ENCODE measurements at places on chromosomes 16 and 17.
A peak's percentile ranks its signal among the peaks of the same experiment; 100 is the strongest.

DNA sequence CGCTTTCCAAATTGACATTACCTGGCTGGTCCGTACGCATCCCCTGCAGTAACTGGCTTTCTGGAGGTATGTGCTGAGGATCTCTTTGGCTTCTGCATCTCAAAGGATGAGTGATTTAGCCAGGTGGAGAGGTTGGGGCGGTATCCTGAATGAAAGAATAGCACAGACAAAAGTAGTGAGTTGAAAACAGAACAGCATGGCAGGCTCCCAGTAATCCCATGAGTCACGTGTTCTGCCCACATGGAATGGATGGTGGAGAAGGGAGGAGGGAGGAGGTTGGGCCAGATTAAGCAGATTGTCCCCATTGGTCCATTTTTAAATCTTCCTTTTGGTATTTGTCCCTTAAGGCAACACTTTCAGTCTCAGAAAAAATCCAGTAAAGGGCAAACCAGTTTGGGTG, 176.0 kb downstream of the WWOX start:
- DNase-seq = no peak

GRCh38 chr17:79355165-79355564, 255.7 kb downstream of the RBFOX3 start:
- DNase-seq = no peak

- no peak for DNase-seq
These were observed 14.9 kb downstream of the SPATA32 start for GRCh38 chr17:45246861-45247428.

GRCh38 chr16:86322283-86322682, 188.0 kb upstream of the FOXF1 start:
- no peak for DNase-seq

- no peak for DNase-seq
These were observed 22.4 kb downstream of the FA2H start for GRCh38 chr16:74752258-74752657.

DNA sequence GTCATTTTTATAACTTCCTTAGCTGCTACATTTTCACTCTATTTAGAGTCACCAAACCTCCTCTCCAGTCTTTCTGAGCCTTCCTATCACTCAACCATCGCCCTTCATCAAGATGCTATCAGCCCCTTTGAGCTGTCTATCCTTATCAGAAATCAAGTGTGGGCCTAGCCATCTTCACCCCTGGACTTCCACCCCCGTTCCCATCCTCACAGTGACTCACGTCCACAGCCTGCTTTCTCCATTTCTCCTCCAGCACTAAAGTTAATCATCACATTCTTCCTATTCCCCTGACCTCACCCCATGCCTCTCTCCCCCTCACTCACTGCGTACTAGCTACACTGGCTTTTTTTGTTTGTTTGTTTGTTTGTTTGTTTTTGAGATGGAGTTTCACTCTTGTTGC, 2.4 kb upstream of the TEKT3 start:
- DNase-seq = no peak

DNA sequence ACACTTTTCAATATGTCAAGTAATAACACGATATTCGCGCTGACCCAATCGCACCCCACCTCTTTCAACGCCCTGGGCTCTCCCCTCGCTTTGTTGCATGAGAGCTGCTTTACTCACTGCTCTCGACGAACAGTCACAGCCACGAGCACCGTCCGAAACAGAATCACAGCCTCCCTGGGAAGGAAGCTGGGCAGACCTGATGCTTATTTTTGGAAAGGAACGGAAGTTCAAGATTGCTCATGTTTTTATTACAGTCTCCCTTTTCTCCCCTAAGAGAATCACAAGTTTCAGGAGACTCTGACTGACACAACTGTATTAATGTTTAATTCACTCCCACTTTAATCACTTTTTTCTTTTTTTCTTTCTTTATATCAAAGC, 67.8 kb downstream of the ANKRD11 start:
- peak; percentile 2 for DNase-seq

DNA sequence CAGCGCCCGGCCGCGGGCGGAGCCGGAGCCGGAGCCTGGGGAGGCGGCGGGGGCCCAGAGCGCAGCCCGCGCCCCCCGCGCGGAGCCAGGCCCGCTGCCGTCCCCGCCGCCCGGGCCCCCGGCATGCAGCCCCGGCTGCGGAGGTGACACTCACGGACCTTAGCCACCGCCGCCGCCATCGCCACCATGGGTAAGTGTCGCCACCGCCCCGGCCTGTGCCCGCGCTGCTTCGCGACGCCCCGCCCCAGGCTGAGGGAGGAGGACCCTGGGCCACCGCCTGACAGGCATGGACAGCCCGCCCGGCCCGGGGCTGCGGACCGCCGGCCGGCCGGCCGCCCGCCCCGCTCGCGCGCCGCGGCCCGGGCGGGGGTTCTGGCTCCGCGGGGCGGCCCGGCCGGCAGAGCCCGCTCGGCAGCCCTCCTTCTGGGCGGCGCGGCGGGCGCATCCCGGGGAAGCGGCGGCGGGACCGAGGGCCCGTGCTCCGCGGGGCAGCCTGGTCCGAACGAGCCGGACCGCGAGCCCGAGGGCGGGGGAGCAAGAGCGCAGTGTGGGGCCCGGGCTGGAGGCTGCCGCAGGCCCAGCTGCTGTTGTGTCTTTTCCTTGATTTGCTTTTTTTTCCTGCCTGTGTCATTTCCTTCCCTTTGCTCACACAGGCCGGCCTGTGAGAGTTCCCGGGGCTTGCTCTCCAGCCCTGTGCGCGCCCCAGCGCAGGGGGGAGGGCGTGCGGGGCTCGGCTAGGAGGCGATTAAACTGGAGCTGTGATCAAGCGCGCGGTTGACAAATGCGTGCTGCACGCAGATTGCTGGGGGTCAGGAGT, 565 bp downstream of the MAP3K3 start:
- DNase-seq = no peak

GRCh38 chr16:81885976-81886586, 107.0 kb downstream of the PLCG2 start:
- no peak for DNase-seq

DNA sequence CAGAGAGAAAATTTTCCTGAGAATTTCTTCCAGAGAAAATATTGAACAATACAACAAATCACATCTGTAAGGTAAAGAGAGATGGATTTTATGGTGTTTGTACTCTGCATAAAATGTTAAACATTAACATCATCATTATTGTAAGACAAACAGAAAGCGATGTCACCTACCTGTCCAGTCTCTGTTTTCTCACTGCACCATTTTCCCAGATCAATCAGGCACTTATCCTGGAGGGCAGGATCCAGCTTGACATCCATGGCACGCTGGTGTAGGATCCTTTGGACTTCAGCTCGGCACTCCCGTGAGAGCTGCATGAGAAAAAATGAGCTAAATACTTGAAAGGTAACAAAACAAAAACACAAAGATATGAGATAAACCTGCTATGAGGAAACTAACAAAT, 55.9 kb upstream of the CLEC18B start:
- no peak for DNase-seq

- DNase-seq = no peak
These were observed 4.6 kb downstream of the TMUB2 start for GRCh38 chr17:44191369-44191768.

DNA sequence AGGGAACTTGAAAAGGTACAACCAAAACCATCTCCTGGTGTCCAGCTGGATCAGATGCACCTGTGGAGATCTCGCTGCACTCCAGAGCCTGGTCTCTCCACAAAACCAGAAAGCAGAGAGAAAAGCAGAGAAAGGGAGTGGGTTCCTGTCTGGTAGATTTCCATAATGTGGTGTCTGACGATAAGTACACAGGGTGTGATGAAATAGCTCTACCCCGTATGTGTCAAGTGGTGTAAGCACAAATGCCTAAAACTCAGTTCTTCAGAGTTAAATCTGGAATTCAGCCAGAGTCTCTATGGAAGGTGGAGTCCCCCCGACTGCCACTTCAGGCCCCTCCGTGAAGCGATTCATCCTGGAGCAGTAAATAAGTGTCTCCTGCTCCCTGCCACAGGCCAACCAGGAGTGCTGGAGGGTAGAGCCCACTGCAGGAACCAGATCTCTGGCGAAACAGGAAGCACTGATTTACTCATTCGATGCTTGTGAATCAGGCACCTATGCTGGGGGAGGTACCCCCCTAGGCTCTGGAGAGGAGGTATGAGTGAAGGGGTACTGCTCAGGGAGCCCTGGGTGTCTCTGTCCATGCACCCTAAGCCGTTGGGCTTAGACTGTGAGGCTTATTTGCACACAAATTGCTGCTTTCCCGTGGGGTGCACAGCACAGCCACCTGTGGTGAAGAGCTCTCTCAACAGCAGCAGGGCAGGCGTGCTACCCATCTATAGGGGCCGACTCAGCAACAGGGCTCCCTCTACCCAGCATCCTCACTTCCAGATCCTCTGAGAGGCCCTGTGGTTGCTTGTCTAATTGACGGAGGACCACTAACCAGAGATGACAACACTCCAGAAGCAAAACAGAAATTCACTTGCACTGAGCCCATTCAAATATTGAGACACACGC, 97.1 kb upstream of the MYOCD start:
- no peak for DNase-seq

DNA sequence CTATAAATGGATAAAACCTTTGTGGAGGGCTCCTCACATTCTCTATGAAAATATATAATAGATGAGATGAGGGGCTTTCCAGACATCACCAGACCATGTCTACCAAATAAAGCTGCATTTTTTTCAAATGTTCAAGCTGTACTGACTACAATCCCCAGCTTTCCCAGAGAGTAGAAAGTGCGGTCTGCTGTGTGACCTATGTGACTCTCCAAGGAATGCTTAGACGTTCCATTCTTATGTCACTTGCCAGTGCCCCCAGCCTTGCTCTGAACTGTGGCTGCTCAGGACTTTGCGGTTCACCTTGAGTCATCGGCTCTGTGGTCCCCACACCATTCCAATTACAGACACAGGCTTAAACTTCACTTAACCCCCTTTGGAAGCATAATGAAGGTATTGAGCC, 47.8 kb upstream of the SCNN1B start:
- DNase-seq = no peak

GRCh38 chr16:72905581-72905980, 142.3 kb downstream of the ZFHX3 start:
- peak; percentile 10 for DNase-seq

DNA sequence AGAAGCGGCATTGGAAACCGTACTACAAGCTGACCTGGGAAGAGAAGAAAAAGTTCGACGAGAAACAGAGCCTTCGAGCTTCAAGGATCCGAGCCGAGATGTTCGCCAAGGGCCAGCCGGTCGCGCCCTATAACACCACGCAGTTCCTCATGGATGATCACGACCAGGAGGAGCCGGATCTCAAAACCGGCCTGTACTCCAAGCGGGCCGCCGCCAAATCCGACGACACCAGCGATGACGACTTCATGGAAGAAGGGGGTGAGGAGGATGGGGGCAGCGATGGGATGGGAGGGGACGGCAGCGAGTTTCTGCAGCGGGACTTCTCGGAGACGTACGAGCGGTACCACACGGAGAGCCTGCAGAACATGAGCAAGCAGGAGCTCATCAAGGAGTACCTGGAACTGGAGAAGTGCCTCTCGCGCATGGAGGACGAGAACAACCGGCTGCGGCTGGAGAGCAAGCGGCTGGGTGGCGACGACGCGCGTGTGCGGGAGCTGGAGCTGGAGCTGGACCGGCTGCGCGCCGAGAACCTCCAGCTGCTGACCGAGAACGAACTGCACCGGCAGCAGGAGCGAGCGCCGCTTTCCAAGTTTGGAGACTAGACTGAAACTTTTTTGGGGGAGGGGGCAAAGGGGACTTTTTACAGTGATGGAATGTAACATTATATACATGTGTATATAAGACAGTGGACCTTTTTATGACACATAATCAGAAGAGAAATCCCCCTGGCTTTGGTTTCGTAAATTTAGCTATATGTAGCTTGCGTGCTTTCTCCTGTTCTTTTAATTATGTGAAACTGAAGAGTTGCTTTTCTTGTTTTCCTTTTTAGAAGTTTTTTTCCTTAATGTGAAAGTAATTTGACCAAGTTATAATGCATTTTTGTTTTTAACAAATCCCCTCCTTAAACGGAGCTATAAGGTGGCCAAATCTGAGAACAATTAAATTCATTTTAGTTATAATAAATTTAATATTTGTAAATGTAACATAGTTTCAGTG, 1.7 kb downstream of the HEXIM1 start:
- no peak for DNase-seq

DNA sequence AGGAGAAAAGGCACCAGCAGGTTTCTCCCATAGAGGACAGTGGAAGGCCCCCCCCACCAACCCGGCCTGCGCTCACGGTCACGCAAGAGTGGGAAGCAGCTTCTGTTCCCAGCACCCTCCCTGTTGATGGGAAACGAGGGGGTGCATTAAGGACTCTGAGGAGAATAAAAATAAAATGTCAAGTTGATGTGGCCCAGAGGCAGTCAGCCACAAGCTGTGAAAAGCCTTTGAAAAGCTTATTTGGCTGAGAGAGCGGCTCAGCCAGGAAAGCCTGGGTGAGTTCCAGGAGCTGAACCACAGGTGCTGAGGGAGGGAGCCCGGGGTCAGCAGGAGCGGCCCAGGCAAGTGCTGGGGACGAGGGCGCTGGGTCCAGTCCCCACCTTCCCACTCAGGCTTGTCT, 26.9 kb upstream of the SPATA32 start:
- DNase-seq = no peak

DNA sequence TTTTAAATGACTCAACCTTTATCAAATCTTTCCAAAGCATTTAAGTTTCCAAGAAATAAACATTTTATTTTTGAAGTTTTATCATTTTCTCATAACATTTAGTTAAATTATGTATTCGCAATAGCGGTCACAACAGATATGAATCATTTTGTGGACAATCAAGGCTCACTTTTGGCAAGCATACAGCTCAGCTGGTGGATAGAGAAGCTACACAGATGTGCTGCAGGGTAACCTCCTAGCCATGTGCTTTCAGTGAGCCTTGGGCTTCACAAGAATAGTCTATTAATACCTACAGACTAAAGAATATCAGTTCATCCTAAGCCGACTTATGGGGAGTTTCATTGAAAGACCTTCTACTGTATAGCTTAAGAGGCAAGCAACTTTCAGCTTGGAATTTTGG, 144.8 kb downstream of the MRTFB start:
- DNase-seq = no peak

GRCh38 chr16:28062847-28063521, 530 bp downstream of the GSG1L start:
- DNase-seq = no peak

DNA sequence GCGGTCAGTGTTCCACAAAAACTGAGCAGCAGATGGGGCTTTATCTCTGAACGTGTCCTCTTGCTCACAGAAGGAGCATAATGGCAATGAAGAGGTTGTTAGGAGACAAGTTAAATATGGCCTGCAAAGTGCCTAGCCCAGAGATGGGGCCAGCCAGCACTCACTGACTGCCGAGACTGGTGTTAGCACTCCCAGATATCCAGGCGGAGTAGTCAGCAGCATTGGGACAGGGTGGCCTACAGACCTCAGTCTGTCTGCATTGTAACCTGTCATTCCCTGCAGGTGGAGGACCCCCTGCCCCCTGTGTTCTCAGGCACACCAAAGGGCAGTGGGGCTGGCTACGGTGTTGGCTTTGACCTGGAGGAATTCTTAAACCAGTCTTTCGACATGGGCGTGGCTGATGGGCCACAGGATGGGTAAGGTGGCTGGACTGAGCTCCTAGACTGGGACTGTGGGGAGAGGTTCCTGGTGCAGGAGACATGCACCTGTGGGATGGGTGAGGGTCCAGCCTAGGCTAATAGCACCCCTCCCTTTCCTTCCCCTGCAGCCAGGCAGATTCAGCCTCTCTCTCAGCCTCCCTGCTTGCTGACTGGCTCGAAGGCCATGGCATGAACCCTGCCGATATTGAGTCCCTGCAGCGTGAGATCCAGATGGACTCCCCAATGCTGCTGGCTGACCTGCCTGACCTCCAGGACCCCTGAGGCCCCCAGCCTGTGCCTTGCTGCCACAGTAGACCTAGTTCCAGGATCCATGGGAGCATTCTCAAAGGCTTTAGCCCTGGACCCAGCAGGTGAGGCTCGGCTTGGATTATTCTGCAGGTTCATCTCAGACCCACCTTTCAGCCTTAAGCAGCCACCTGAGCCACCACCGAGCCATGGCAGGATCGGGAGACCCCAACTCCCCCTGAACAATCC, 4.2 kb downstream of the MFAP4 start:
- no peak for DNase-seq
